ENCODE measurements at places on chromosomes 7 and 10.

DNA sequence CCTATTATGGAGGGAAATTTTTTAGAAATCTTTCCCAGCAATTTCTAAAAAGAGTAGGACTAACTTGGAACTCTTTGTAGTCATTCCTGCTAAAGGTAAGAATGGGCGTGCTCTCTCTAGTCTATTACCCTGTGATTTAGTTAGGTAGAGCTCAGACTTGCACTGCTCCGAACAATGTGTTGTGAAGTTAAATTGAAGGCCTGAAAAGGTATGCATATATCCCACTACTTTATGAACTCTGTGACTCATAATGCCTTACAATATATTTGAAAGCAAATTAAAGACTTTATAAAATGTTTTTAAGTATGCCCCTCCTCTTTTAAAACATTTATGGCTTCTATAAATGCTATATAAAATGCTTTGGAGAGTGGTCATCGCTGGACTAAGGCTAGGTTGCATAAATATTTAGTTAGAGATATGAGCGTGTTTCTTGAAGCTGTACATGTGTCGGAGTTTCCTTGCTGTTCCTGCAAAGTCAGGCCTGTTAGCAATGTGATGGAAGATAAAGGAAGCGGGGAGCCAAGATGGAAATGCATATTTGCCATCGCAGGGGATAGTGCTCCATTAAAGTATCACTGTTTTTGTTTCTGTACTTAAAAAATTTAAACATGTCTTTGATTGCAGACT, 761.4 kb downstream of the LRMDA start:
- no peak for DNase-seq

DNA sequence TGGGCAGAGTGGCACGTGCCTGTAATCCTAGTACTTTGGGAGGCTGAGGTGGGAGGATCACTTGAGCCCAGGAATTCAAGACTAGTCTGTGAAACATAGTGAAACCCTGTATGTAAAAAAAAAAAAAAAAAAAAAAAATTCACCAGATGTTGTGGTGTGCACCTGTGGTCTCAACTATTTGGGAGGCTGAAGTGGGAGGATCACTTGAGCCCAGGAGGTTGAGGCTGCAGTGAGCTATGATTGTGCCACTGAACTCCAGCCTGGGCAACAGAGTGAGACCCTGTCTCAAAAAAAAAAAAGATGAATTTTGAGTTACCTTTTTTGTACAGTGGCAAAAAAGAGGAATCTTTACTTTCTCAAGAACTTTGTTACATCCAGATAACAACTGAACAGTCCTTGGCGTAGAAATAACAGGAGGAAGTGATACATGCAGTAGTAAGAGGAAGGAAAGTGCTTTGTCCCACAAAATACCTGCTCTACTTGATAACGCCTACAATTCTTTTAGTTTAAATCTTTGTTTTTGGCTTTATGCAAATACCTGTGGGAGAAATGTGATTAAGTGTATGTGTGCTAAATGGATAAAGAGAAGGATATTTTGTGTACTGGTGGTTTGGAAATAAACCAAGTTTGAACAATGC, 29.3 kb downstream of the SPAG6 start:
- no peak for DNase-seq

GRCh38 chr7:143510854-143511592, 33.4 kb downstream of the TAS2R41 start:
- DNase-seq: no peak

GRCh38 chr7:116285252-116285651, 74.9 kb downstream of the TES start:
- DNase-seq: no peak

DNA sequence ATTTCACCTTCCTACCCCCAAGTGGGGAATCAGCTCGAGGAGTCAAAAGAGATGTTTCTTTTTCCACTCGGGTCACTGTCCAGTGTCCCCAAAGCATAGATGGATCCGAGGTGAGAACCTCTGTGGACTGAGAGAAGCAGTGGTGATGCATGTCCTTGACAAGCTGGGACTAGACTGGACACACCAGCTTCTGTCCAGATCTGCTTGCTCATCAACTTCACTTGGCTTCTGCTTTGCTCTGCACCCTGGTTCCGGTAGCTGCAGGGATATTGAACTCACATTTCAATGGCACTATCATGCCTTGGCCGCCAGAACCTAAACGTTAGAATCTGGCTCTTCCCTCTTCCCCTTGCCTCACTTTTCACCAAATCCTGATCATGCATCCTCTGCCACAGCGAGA, 50.3 kb upstream of the CXCL12 start:
- no peak for DNase-seq

DNA sequence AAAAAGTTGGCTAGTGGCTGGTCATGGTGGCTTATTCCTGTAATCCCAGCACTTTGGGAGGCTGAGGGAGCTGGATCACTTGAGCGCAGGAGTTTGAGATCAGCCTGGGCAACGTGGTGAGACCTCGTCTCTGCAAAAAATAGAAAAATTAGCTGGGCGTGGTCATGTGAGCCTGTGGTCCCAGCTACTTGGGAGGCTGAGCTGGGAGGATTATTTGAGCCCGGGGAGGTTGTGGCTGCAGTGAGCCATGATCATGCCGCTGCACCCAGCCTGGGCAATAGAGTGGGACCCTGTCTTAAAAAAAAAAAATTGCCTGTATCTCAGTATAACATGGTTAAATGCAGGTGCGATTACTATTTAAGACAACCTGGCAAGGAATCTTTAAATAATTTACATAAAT, 61.0 kb downstream of the ADD3 start:
- no peak for DNase-seq

DNA sequence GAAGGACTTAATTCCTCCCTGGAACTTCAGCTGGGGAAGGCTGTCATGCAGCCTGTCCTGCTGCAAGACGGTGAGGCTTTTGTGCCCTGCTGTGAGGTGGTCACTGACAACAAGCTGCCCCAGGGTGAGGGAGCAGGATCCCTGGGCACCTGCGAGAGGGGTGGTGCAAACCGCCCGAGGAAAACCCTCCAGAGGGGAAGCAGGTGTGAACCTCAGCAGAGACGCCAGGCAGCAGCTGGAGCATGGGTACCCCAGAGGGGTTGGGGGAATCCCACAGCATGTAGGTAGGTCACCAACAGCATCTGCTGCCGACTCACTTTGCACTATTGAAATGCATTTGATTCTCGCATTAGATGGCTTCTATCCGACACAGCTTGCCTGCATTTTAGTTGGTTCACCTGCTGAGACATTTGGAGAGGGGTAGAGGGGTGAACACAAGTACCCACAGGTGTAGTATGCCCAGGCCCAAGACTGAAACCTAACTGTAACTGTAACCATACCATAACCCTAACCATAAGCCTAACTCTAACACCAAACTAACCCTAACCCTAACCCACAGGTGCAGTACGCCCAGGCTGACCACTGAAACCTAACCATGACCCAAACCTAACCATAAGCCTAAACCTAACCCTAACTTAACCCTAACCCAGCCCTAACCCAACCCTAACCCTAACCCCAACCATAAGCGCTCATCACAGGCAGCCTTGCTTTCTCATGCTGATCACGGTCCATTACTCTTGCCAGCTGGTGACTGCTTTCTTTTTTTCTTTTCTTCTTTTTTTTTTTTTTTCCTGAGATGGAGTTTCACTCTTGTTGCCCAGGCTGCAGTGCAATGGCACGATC, 85.9 kb downstream of the ELFN1 start:
- DNase-seq: no peak

DNA sequence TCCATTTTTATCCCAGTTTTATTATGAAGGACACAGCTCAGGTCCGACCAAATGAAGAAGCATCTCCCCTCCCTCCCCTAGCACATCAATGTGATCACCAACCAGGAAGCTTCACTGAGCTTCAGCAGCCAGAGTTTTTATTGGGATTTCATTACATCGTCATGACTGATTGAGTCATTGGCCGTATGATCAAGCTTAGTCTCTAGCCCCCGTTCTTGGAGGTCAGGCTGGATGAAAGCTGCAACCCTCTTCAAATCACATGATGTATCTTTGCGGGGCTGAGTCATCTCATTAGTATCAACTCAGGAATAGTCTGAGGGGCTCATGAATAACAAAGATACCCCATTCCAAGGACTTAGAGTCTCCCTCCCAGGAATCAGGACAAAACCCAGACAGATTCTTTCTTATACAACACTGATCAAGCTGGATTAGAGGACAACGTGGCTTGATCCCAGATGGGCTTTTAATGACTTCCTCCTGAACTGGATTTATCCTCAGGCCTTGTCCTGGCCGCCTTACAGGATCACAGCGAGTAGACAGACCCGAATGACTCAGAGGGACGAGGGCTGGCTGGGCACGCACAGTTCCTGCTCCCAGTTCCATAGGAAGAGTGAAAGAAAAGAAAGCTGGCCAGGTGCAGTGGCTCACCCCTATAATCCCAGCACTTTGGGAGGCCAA, 14.5 kb downstream of the LIMK1 start:
- DNase-seq: no peak

- no peak for DNase-seq
These were observed 26.7 kb upstream of the CDCA7L start for GRCh38 chr7:21972397-21972784.

DNA sequence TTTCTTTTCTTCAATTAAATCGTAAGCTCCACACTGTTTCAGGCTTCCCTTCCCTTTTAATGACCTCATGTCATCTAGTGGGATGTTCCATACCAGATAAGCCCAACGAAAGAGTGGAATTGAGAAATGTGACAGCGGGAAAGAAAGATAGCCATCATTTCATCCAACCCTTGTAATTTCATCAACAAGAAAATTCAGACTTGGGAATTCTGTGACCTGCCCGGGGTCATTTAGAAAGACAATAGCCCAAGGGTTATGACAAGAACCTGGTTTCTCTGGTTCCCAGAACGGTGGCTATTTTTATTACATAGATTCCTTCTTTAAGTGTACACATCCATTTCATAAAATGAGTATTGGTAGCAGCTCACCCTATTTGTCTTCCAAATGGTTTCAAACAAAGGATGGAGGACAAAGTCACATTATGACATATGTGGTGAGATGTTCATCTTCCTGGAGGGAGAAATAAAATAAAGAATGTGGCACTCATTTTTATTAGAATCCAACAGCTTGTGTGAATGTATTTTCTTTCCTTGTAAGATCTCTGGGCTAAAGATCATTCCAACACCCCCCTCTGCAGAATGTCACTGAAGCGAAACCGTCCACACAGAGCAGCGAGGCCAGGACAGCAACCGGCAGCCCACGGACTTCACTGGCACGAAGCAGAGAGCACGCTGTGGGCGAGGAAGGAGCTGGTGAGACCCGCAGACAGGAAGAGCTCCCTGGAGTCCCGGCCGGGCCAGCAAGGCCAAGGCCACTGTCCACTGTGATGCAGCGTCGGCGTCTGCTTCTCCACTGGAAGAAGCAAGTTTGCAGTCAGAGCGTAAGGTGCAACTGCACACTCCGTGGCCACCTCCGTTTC, 199.9 kb downstream of the KLF6 start:
- DNase-seq: no peak

GRCh38 chr10:131857156-131858117, 43.4 kb upstream of the PPP2R2D start:
- DNase-seq: no peak

- no peak for DNase-seq
These were observed 73.6 kb downstream of the RHOBTB1 start for GRCh38 chr10:60870416-60870728.

DNA sequence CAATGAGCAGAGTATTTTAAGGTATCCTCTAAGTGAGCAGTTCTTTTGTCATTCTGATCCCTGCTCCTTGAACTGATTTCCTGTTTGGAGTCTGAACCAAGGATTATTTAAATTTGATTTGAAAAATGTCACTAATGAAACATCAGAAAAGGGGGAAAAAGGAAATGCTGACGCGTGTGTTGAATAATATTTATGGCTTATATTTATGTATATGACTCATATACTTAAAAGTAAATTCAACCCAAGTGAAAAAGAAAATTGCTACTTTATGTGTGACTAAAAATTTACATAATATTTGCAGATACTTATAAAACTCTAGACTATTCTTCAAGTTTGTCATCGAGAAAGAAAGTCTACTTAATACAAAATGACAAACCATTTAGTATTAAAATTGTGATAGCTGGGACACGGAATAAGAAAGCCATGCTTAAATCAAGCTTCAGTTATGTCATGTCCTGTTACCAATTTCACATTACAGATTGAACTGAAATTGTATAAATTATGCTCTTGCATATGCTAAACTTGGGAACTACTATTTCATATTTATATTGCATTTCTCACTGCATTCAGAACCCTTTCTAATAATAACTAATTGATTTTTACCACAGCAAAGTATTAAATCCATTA, 649.9 kb downstream of the MAGI2 start:
- DNase-seq: no peak

DNA sequence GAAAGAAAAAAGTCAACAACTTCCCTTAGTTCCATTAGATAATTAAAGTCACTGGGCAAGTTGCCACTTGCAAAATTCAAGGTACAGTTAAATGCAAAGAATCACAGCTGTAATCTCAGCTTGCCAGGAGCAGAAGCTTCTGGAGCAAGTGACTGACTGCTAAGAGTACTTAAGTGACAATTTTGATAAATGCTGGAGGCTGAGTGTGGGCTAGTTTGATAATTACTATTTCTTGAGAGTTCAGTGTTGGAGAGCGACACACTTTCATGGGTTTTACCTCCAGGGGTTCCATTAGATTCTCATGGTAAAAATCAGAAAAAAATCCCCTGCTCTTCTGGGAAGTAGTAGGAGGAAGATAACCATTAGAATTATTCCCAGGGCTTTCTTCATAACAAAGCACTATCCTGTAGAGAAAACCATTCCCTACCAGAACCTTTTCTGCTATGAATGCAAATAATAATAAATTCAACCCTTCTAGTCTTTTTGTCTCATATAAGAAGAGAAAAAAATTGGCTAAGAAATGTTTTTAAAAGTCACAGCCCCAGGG, 486.3 kb downstream of the POM121L12 start:
- no peak for DNase-seq

DNA sequence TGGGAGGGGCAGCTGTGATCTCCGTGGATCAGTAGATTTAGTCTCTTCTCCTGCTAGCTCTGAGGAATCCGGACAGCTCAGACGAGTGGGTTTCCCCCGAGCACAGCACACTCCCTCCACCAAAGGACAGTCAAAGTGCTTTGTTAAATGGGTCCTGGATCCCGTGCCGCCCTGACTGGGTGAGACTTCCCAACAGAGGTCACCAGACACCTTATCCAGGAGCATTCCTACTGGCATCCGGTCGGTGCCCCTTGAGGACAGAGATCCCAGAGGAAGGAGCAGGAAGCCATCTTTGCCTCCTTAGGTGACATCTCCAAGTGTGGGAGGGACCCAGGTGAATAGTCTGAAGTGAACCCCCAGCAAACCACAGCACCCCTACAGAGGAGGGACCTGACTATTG, 1148.9 kb downstream of the CNTNAP2 start:
- DNase-seq: no peak

GRCh38 chr7:146926841-146927240, 810.2 kb downstream of the CNTNAP2 start:
- no peak for DNase-seq

- DNase-seq: no peak
These were observed 1005.3 kb upstream of the POT1 start for GRCh38 chr7:125934955-125935354.

- no peak for DNase-seq
These were observed 90.8 kb downstream of the NRF1 start for GRCh38 chr7:129702316-129702715.

GRCh38 chr10:61486738-61487396, 33.7 kb upstream of the TMEM26 start:
- no peak for DNase-seq
